RKO (cell line): ENCODE measurements at places on chromosomes 7 and 10.

DNA sequence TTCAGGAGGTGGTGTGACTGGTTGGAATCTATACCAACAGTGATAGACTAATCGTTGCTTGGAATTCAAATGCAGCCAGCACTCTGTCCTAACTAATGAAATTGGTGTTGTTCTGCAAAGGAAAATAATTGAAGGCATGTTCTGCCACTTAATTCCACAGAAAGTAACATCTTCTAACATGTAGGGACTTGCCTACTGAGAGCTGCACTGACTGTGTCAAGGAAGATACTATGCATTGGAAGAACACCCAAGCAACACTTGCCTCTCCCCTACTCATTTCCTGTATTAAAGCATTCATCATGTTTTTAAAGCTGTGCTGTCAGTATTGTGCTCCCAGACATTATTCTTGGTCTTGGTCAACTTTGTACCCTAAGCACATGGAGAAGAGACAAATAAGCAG is 2.7 kb upstream of the CYP3A7 start:
- no peak for DNase-seq

DNA sequence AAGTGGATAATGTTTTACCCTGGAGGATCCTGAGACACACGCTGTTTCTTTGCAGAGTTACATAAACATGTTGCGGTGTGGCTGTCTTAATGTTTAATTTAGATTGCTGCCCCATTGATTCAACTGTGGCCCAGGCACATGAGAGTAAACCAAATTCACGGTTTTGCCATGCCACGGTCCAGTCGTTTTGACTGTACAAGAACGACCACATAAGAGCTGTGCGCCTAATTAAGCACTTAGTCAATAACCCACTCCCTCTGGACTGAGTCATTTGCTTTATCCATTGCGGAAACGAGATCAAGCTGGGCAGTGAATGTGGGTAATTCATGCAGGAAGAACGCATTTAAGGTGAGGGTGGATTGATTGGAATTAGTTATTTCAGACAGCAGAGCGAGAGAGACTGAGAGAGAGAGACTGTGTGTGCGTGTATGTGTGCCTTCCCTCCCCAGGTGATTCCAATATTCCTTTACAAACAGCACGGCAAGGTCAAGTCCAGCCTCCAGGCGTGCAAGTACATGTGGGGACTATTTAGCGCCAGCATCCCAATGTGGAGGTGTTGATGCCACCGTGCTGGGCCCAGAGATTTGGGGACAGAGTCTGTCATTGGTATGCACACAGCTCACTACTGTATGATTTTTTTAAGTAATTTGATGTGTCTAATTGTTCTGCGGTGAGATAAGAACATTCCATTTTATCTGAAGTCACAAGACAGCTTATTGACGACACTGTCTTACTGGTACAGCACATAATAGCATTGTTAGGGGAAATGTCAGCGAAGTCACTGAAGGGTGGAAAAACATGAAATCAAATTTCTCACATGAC is 8.4 kb upstream of the TEX36 start:
- no peak for DNase-seq

GRCh38 chr7:92266415-92267241 is 20.9 kb downstream of the ANKIB1 start:
- no peak for DNase-seq

DNA sequence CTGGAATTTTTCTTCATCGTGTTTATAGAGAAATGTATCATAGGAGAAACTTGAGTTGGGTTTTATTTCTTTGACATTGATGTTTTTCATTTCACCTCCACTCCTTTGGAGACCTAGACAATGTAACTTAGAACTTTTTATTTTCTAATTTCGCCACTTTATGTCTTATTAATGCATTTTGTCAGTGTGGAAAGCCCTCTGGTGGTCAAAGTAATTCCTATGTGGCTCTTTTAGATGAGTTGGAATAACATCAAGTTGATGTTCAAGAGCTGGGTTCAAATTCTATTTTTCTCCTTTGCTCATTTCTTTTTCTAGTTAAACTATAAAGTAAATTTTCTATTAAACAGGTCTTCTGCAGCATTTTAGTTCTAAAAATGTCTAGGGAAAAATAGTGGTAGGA is 478.6 kb downstream of the LRMDA start:
- peak; percentile 41 for DNase-seq

GRCh38 chr10:89632824-89633223 is 12.2 kb downstream of the PANK1 start:
- no peak for DNase-seq

DNA sequence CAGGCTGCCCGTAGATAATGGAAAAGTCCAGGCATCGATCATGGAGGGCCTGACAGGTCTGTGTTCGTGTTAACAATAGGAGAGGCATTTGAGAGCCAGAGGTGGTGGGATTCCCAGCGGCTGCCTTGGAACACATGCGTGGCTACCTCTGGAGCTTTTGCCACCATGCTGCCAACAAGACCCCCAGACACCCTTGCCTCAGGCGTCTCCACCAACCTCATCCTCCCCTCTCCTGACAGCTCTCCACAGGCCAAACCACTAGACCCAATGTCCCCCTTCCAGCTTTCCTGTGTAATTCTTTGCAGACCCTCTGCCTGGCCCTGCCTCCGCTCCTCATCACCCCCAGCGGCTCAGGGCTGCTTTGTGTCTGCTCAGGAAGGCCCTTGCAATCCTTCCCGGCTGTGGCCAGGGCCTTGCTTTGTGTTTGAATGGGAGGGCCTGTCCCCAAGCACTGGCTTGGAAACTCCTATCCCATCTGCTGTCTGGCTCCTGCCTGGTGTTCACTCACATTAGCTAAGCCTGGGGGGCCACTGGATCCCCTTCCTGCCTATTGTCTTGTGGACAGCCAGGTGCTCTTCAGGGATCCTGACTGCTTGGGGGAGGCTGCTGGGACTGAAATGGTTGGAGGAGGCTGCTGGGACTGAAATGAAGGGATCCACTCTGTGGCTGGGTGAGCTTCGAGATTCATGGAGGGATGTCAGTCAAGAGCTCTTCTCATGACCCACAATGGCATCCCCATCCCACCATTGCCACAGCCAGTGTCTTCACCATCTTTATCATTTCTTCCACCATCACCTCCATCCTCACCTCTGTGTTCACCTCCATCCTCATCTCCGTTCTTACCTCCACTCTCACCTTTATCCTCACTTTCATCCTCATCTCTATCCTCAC is 60.8 kb upstream of the ELN start:
- DNase-seq, result no peak

- DNase-seq, result no peak
Observed at GRCh38 chr10:116055252-116055916, 217.6 kb downstream of the GFRA1 start.

GRCh38 chr7:37363536-37364491 is 84.8 kb downstream of the ELMO1 start:
- DNase-seq, result no peak

- DNase-seq, result no peak
Observed at GRCh38 chr10:130141878-130142277, 5.7 kb downstream of the GLRX3 start.

GRCh38 chr7:157276731-157277562 is 59.9 kb upstream of the DNAJB6 start:
- peak; percentile 50 for DNase-seq

DNA sequence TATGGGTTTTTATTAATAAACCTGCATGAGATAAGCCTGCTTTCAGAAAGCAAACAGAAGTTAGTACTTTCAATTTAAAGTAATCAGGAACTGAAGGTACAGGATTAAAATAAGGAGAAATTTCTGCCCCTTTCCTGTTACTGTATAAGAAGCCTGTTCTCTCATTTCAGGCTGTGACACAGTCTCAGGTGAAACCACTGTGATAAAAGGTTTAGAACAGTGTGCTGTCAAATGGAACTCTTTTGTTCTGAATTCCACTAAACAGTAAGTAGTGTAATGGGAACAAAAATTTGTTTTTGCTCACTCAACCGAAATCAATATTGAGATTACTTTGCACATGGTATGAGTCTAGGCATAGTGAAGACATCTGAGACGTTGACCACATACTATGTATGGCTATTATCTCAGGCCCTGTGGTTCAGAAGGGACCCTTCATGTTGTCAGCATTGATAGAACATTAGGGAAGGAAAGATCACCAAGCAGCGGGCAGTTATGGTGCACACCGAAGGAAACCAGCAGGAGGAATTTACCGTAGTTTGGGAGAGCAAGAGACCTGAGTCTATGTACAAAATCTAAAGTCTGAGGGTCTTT is 14.9 kb downstream of the HEPACAM2 start:
- DNase-seq, result no peak

DNA sequence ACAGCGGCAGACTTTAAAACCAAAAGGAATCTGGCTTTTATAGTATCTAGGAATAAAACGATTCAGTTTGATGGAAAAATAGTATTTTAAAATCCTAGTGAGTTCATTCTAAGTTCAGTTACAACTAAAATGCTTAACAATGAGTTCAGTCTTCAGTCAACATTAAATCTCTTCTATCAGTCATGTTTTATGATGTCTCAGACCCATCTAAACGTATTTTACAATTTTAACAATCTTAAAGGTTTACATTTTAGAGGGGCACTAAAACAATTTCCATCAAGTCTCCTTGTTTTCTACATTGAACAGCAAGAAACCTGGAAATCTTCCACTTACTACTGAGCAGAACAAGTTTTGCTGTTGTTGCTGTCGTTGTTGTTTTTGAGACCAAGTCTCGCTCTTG is 10.0 kb downstream of the SVOPL start:
- no peak for DNase-seq

GRCh38 chr7:42722716-42723115 is 189.2 kb downstream of the C7orf25 start:
- DNase-seq, result no peak

DNA sequence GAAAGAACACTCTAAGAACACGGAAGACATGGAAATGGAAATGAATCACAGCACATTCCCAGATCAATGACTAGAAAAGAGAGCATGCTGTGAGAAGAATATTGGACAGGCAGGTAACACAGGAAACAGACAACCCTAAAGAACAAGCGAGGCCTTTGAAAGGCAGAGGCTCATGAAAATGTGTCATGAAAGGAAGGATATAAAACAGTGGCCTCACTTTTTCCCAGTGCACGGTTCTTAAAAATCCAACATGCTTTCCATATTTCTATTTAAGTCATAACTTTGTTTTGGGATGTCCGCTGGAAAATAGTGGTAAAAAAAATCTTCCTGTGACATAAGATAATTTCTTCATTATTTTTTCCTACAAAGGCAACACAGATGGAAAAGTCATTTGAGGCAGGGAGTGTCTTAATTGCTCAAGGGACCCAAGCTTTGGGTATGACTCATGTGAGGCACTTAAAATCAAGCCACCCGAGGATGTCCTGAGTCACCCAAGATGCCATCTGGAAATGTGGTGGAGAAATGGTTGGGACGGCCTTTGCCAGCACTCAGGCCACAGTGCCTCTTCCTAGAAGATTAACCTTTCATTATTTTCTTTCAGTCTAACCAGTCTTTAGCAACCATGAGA is 17.0 kb downstream of the ITIH5 start:
- peak; percentile 38 for DNase-seq

GRCh38 chr10:47261121-47261520 is 38.9 kb upstream of the GDF10 start:
- no peak for DNase-seq

DNA sequence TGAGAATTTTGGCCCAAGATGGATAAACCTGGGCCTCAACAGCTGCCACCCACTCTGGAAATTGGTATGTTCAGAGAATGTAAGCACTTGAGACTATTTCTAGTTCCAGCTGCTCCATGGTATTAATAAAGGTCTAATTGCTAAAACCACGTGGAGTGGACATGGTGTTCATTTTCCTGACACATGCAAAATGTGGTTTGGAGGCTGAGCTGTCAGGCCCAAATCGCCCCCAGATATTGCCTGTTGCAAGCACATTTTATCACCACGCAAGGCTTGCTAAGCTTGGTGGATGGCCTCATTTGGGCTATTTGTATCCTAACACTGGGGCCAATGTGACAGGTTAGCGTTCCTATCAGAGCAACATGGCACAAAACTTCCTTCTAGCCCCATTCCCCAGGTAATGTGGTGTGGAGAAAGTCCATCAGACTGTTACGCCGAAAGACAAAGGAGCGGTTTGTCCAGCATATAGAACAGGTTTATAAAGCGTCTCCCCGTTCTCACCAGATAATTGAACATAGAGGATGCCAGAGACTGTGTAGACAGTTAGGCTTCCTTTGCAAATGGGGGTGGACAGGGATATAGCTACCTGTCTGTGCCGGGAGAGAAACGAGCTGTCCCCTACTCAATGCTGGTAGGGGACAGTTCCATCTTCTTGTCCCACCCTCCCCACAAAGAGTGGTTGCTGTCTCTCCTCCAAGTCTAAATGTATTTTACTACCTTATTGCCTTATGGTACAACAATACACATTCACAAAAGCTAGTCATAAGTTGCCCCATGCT is 78.0 kb upstream of the ANKRD1 start:
- no peak for DNase-seq

- DNase-seq, result no peak
Observed at GRCh38 chr10:123309731-123310130, 155.5 kb downstream of the BUB3 start.

DNA sequence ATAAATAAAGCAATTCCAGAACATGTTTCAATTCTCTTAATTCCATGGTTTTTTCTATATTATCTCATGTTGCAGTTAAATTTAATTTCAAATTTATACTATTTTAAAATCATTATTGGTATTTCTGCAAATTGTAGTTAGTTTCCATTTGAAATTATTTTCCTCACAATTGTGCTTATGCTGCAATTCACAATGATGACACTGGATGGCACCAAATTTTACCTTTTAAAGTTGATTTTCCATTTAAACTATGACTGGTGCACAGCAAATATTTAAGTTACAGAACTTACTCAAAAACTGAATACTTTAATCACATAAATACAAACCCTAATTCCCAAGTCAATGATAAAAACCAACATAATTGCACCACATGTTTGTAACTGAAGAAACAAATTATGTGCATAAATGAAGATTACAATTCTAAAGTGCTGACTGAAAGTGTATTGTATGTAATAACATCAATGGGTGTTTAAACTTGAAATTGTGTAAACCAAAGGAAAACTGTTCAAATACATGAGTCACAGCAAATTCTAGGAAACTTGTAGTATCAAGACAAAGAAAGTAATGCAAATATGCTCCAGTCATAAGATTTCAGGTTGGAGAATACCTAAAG is 75.3 kb upstream of the AASS start:
- peak; percentile 60 for DNase-seq

DNA sequence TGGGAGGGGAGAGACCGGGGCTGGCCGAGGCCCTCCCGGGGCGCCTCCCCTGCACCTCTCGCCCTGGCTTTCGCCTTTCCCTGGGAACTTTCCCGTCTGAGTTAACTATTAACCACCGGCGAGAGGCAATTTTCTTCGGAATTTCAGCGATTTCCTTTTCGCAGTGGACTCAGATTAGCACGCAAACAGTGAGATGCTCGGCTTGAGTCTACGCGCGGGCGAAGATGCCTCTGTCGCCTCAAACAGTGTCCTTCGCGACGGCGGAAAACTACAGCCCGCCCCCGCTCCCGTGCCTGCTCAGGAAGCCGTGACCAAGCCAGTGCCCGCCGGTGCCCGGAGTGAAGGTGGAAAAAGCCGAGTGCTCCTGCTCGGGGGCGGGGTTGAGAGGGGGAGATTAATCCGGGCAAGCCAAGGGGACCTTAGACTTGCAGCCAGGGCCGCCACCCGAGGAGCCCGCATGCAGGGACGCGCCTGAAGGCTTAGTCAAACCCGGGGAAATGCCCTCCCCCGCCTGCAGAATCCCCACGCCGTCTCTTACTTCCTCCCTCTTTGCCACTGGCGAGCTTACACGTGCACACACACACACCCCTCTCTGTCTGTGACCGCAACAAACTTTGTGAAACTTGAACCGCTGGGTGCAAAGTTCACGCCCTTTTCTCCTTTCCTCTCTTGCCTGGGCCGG is 14.5 kb upstream of the PAX2 start:
- DNase-seq, result peak; percentile 58

- no peak for DNase-seq
Observed at GRCh38 chr10:36437367-36437766, 688.0 kb upstream of the ANKRD30A start.

GRCh38 chr10:78175444-78176015 is 141.9 kb downstream of the RPS24 start:
- DNase-seq, result no peak
